ENCODE measurements at places on chromosomes 7 and 10. TPM values are rescaled to one million over a fixed set of nuclear protein-coding genes. Genes with fewer than 3 reads are reported as not detected.

Gene PAPSS2
- 1.7 TPM for total RNA-seq

Gene DYNC1I1
- 0.10 TPM for total RNA-seq

Gene WIPF3
- total RNA-seq: under 0.01 TPM

Gene CPA5
- not detected for total RNA-seq

Gene AQP1
- 0.42 TPM for total RNA-seq

Gene TBC1D12
- total RNA-seq: 18.2 TPM

Gene GRK5
- total RNA-seq: 10.6 TPM

Gene AP4M1
- total RNA-seq: 2.8 TPM

Gene FLNC
- total RNA-seq: under 0.01 TPM

Gene RASSF4
- 12.2 TPM for total RNA-seq

Gene RAB19
- total RNA-seq: 1.5 TPM

Gene KNDC1
- total RNA-seq: 0.94 TPM

Gene PON1
- not detected for total RNA-seq

Gene RAMP3
- total RNA-seq: 0.31 TPM

Gene FAM25A
- not detected for total RNA-seq

Gene ZNF853
- 3.8 TPM for total RNA-seq

Gene TFAM
- total RNA-seq: 32.8 TPM

Gene BHLHA15
- not detected for total RNA-seq

Gene NME8
- 1.7 TPM for total RNA-seq

Gene LRRC18
- not detected for total RNA-seq

Gene MAT1A
- not detected for total RNA-seq

Gene C10orf53
- not detected for total RNA-seq

Gene ACHE
- 0.21 TPM for total RNA-seq

Gene FAM237B
- total RNA-seq: not detected

Gene JAKMIP3
- total RNA-seq: 0.21 TPM

Gene LIPF
- total RNA-seq: not detected

Gene CLRN3
- total RNA-seq: not detected

Gene MKRN1
- total RNA-seq: 153 TPM

Gene COL26A1
- total RNA-seq: 0.21 TPM

Gene OGDH
- total RNA-seq: 17.2 TPM

Gene POU6F2
- total RNA-seq: not detected

Gene GRM3
- not detected for total RNA-seq

Gene C10orf105
- 0.31 TPM for total RNA-seq

Gene PRSS2
- total RNA-seq: not detected

Gene TRIM74
- 0.21 TPM for total RNA-seq

Gene CCL26
- not detected for total RNA-seq
